ENCODE measurements at places on chromosomes 6 and 20.

GRCh38 chr20:49388744-49389143, 93.7 kb downstream of the KCNB1 start:
- DNase-seq: no peak

DNA sequence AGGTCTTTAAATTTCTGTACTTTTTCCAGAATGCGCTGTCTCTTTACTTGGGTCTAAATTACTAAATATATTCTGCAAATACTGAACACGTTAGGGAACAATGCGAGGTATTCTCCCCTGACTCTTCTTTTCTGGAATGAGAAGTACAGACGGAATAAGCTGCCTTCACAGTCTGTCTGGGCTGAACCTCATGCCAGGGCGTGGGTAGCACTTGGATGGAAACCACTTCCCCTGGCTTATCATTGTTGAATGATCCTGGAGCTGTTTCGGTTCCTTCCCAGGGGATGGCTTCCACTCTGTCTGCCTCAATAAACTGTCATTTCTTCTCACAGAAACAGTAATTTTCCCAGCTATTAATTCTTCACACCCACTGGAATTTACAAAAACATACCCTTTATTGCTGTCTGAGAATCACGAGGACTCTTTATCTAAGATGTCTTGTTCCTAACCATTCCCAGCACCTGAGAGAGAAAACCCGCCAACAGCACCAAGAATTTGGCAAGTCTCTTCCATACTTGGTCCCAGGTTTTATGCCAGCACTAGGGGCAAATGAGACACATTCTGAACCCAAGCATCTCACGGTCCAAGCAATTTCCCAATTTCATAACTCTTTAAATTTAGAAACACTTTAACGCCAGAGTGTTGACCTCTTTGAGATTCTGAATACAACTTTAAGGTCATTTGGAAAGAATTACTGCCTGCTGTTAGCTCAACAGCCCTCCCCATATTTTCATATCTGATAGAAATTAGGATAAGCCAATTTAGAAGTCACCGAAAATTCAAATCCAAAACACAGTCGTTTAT, 43.2 kb upstream of the ADGRF5 start:
- DNase-seq: no peak

DNA sequence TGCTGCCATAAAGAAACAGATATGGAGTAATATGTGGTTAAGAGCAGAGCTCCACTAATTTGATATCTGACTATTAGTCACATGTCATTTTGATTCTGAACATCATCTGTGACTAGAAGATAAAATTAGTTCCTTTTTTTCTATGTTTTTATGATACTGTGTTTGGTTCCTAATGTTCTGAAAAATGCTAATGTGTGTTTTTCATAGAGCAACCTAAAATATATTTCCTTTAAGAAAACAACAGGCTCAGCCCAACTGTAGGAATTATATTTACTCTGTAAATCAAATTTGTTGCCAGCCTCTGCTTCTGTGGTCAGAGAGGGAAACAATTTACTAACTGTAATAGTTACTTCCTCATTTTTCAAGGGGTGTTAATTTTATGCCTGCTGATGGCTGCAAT, 33.3 kb upstream of the TXLNB start:
- no peak for DNase-seq

DNA sequence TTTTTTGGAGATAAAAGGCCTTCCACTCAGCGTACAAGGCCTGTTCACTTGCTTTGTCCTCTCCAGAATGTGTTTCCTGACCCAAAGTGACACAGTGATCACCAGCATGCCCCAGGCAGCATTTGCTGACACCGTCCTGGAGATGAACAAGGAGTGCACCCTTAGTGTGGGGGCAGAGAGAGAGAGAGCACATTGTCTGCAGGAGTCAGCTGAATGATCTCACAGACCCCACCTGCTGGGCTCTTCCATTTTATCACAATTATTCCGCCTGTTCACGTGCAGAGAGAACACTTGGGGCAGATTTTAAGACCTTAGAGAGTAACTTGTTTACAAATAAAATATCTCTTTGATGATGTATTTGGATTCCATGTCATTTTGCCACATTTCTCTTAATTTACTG, 22.4 kb upstream of the MAS1L start:
- DNase-seq: no peak

DNA sequence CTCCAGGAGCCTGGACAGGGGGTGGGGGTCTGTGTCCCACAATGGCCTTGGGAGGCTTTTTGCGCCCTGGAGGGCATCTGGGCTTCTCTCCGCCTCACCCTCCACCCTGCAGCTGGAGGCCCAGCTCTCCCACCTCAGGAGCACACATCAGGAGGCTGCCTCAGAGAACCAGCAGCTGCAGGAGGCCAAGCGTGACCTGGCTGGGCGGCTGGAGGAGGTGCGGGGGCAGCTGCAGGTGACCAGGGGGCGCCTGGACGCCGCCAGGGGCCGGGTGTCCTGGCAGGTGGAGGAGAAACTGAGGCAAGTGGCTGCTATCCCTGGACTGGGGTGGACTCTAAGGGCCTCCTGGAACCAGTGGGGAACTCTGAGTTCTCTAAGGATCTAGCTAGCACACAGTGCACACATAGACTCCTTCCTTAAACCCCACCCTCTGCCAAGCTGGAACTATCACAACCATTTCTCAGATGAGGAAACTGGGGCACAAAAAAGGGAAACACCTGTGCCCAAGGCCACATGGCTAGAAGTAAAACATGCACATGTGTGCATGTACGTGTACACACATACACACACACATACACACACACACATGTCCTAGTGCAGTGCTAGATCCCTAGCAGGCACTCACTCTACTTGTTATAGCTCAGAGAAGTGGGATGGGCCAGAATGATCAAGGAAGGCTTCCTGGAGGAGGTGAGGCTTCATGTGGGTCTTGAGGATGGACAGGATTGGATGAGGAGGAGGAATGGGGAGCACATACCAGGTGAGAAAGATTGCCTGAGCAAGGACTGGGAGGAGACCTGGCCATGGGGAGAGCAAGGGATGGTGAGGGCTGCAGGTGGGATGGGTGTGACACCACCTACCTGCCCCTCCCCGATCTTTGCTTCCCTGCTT, 22.9 kb downstream of the RAB44 start:
- DNase-seq: no peak

DNA sequence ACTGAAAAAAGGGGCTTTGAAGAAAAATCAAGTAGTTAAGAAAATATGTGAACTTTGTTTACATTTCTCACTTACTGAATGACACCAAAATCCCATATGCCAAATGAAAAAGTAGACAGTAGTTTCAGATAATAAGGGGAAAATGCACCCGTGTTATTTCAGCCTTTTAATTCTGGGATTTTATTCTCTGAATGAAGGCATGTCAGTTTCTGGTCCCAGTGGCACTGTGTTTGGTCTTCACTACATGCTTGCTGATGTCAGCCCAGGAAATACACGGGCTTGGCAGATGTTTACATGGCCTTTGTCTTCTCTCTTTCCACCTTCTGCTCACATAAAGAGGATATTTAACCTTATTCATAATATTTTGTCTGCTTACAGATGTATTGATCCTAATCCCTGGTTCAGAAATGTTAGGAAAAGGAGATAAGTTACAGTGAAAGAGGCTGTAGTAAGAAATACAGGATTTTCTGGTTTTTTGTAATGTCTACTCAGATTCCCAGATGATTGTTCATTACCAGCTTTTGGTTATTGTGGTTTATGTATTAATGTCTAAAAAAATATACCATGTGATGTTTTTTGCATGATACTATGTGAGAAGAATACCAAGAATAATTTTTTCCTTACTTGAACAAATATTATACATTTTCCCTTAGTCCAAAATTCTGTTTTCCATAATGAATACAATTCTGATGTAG, 27.7 kb downstream of the DSE start:
- DNase-seq: no peak

GRCh38 chr20:38859070-38859690, 53.7 kb downstream of the PPP1R16B start:
- no peak for DNase-seq

DNA sequence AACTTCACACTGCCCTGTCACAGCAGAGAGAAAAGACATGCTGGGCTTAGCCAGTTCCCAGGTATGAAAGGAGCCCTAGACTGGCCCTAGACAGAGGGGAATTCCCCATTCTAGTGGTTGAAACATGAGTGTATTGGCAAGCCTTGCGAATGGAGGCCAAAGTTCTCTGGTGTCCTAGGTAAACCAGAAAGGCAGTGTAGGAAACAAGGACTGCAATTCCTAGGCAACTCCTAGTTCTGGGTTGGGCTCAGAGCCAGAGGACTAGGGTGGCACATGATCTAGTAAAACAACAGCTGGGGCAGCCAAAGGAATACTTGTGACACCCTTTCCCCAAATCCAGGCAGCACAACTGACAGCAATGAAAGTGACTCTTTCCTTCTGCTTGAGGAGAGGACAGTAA, 265.0 kb upstream of the EPHA7 start:
- DNase-seq: no peak

Data from stimulated activated CD8-positive, alpha-beta memory T cell treated with anti-CD3 and anti-CD28 coated beads, Interleukin-4, amount 100 ng/mL, for 4 hours (primary cell).